ENCODE measurements at places on chromosomes 3 and 15. TPM values are rescaled to one million over a fixed set of nuclear protein-coding genes. Genes with fewer than 3 reads are reported as not detected.
A peak's percentile ranks its signal among the peaks of the same experiment; 100 is the strongest.

GRCh38 chr15:70487387-70487740, 276.0 kb downstream of the UACA start:
- DNase-seq, result peak; percentile 53

- DNase-seq, result no peak
These were observed 97.9 kb downstream of the PLD1 start for GRCh38 chr3:171712171-171712938.

DNA sequence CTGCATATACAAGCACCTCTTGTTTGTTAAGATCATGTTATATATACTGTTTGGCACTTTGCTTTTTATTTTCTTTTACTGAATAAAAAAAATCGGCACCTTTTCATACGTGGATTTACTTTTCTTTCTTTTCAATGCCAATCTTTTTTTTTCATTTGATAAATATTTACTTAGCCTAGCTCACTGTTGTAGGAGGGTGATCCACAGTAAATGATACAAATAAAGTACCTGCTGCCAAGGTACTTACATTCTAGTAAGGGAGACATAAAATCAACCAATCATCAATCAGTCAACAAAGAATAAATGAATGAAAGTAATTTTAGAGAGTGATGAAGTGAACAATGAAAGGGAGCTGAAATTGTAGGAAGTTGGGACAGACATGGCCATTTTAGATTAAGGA, 18.3 kb downstream of the GNB5 start:
- no peak for DNase-seq

Gene PLSCR5
- polyA plus RNA-seq, result not detected

Gene TMEM40
- polyA plus RNA-seq, result 2.4 TPM

Gene EXD1
- polyA plus RNA-seq, result not detected

DNA sequence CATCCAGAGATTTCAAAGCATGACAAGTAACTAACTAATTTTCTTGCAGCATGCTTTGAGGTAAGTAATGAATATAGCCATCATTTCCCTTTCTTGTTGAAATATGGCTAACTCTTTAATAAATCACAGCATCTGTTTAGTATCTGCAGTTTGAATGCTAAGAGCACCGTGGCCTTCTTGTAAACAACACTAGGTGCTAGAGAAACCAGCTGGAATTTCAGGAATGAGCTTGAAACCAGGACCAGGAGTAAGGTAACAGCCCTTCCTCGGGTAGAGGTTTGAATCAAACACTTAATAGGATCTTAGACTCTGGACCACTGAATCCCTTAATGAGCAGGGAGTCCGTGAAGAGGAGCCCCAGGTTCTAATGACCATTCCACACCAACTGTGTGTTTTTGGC, 13.6 kb downstream of the CALML4 start:
- no peak for DNase-seq

Gene HCLS1
- polyA plus RNA-seq, result 7.9 TPM

Gene CNTN4
- polyA plus RNA-seq, result 9.0 TPM

Gene PARP15
- 0.51 TPM for polyA plus RNA-seq

DNA sequence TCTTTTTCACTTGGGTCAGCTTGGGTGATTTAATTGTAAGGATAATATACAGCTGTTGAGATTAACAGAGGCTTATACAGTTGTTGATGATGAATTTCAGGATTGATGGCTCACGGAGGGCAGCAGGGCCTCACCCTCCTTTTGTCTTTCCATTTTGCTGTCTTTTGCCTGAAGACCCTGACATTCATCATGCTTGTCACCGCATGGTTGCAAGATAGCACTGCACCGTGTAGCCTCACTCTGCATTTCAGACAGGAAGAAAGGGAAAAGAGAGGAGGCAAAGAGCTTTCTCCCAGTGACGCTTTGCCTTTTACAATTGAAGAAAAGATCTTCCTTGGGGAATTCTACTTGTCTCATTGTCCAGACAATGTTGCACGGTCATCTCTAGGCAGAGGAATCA, 115.1 kb downstream of the TPRG1 start:
- no peak for DNase-seq

DNA sequence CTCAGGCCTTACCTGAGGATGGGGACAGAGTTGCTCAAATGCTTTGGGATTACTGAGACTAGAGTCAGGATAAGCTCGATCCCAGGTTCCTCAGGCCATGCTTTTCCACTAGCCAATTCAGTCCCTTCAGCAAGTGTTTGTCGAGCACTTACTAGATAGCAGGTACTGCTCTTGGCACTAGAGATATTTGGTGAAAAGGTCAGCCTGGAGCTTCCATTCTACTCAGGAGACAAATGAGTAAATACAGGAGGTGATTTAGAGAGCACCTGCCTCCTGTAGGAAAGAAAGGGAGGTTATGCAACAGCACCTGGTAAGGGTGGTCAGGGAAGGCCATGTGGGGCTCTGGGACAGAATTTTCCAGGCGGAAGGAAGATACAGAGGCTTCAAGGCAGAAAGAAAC, 99.9 kb downstream of the CACNA1D start:
- DNase-seq, result no peak

Data from left lung (tissue), 14 donors.